ENCODE measurements at places on chromosomes 16 and 17. TPM values are rescaled to one million over a fixed set of nuclear protein-coding genes. Genes with fewer than 3 reads are reported as not detected.
A peak's percentile ranks its signal among the peaks of the same experiment; 100 is the strongest.

Gene MEFV
- 1.7 TPM for total RNA-seq

GRCh38 chr16:3920206-3920605 lies 39.7 kb upstream of the CREBBP start:
- no peak for DNase-seq

Gene BIRC5
- total RNA-seq = under 0.01 TPM

Gene RAMP2
- total RNA-seq = 19.5 TPM

DNA sequence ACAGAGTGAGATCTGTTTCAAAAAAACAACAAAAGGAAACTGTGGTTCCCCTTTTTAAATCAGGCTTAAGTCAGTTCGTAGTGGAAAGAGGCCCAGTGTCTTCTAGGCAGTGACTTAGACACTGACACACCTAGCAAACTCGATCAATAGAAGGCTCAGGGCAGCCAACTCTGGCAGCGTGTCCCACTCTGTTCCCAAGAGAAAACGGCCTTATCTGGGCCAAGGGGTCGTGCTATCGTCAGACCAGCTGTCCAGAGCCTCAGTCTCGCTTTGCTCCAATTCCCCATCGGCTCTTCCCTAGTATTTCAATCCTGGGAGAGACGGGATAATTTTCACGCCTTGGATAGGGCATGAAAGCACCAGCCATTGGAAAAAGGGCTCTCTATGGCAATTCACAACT lies 72.9 kb downstream of the SLC5A11 start:
- no peak for DNase-seq

Gene NATD1
- total RNA-seq = 12.3 TPM

Gene IRF8
- 5.1 TPM for total RNA-seq

- no peak for DNase-seq
Observed at GRCh38 chr16:75289189-75289588, 37.8 kb upstream of the BCAR1 start.

- no peak for DNase-seq
Observed at GRCh38 chr16:70725024-70725911, 39.4 kb upstream of the MTSS2 start.

DNA sequence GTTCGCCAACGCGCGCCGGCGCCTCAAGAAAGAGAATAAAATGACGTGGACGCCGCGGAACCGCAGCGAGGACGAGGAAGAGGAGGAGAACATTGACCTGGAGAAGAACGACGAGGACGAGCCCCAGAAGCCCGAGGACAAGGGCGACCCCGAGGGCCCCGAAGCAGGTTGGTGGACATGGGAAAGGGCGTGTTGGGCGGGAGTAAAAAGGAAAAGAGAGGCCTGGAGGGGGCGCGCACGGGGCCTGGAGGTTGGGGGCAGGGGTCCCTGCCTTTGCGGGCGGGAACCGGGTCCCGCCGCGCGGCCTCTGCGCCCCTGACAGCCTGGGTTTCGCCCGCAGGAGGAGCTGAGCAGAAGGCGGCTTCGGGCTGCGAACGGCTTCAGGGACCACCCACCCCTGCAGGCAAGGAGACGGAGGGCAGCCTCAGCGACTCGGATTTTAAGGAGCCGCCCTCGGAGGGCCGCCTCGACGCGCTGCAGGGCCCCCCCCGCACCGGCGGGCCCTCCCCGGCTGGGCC lies 2.1 kb downstream of the IRX5 start:
- no peak for DNase-seq

Gene SOCS7
- 18.9 TPM for total RNA-seq

- DNase-seq = no peak
Observed at GRCh38 chr17:49364119-49364518, 2.1 kb upstream of the ZNF652 start.

DNA sequence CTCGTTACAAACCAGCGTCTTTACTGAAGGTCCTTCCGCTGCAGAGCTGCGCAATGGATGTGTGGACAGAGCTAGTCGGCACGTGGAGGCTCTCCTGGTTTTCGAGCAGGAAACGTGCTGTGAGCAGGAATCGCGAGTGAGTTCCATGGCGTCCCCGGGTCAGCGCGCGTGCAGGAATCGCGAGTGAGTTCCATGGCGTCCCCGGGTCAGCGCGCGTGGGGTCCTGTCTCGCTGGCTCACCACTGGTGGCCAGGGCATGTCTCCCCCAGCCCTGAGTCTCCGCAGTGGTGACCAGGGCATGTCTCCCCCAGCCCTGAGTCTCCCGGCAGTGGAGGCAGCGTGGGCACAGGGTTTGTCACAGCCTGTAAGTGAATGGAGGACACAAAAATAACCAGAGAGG lies 62.7 kb downstream of the KLHDC4 start:
- no peak for DNase-seq

DNA sequence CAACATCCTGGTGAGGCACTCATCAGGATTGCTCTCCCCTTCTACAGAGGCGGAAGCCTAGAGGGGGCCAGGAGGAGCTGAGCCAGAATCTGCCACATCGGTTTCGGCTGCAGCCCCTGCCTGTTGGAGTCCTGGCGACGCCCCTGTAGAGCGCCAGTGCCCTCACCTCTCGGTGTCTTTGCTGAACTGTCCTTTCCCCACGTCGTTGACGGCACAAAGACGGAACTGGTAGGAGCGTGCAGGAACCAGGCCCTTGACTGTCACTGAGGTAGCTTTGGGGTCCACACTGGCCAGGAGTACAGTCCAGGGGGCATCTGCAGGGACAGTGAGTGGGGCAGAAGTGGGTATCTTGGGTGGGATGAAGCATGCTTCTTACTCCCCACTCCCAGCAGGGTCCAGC lies 110.3 kb upstream of the CDC42EP4 start:
- DNase-seq = no peak

DNA sequence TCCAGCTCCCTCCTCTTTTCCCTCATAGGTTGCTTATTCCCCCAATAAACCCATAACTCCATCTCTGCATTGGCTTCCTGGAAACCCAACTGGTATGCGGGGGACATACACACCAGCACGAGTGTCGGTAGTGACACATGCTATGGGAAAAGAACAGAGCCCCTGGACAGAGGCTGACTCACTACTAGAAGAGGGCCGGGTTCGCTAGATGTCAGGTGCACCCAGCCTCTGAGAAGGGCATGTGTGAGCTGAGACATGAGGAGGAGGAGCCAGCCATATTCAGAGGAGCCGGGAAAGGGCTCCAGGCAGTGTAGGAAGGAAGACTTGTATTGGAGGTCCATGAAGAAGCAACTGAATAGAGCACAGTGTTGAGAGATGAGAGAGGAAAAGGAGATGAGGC lies 241.1 kb downstream of the SOX9 start:
- no peak for DNase-seq

Gene PEMT
- total RNA-seq = 23.4 TPM

DNA sequence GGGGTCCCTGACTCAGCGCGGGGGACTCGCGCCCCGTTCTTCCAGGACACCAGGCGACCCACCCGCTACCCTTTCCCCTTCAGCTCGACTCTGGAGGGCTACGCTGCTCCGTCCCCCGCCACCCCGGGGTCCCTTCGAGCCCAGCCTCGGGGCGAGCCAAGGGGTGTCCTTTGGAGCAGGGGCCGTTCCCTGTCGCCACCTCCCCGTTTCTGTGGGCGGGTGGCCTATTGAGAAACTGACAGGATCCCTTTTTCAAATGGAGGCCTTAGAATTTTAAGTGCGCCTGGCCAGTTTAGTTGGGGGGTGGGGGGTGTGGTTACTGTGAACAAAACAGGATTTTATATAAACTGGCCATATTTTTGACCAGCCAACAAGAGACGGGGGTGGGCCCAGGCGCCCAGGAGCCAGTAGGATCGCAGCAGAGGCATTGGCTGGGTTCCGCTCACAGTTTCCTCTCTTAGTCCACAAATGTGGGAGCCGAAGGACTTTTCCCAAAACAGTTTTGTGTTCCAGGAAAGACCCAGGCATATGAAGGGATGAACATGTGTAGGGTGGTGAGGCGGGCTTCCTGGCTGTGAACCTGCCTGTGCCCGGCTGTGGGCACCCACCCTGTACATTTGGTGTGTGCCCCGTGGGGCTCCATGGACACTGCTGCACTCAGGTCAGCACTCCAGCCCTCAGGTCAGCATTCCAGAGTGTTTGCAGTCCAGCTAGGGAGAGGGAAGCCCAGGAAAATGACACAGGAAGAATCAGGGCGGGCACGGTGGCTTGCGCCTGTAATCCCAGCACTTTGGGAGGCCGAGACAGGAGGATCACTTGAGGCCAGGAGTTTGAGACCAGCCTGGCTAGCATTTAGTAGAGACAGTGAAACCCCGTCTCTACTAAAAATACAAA lies 722 bp upstream of the TIMP2 start:
- peak; percentile 98 for DNase-seq

DNA sequence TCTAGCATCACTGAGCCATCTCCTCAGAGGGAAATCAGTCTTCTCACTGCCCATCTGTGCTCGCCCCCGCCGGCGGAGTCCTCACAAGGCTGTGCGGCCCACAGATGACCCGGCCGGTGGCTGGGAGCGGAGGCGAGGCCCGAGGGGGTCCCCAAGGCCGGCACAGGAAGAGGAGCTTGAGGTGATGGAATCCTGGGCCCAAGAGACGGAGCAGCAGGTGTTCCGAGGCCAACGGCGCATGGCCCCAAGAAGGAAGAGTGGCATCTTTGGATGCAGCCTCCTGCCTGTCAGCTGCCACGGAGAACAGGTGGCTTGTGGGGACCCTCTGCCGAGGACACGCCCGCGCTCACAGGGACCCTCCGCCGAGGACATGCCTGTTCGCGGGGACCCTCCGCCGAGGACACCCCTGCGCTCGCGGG lies 72.7 kb upstream of the GNG13 start:
- no peak for DNase-seq

DNA sequence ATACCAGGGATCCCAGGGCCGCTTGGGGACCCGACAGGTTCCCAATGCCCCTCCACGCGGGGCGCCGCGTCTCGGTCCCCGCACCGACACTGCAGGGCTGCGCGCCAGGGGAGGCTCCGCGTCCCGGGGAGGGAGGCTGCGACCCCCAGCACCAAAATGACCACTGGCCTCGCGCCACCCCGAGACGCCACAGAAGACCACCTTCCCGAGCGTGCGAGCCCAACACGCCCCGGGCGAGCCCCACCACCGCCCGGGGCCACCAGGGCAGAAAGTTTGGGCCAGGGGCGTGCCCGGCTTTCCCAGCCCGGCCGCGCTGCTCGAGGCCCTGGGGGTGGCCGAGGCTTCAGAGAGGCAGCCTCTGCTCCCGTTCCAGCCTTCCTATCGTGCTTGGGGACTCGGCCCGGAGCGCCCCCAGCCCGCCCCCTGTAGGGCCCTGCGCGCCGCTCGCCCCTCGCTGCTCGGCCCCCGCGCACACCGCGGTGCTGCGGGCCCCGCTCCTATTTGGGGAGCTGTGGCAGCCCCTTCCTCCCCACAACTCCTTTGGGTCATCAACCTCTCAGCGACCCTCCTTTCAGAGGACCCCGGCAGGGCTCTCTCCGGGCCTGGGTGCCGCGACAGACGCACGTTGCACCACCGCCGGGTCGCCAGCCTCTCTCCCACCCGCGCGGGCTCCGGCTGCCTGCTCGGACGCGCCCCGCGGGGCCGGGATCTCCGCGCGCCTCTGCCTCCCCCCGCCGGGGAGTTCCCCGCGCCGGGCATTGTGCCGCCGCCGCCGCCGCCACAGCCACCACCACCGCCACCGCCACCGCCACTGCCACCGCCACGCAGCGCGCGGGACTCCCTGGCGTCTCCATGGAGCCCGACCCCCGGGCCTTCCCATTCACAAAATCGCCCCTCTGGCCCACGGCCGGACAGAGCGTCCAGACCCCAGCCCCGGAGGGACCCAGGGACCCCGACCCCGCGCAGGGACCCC lies 892 bp downstream of the RBFOX3 start:
- no peak for DNase-seq

Gene PHOSPHO1
- total RNA-seq = 1.4 TPM

DNA sequence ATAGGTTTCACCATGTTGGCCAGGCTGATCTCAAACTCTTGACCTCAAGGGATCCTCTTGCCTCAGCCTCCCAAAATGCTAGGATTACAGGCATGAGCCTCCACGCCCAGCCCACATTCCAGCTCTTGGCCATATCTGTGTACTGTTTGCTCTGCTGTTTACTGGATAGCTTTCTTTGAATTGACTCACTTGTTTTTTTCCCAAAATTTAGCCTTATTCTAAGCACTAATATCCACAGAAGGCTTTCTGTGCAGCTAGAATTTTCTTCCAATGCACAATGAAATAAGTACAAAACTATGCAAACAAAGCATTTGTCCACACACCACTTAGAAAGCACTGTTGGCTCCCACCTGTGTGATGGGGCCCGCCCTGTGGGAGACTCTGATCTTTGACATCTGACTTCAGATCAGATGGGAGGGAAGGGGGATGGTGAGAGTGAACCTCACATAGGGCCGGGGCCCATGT lies 72.2 kb downstream of the CLEC16A start:
- no peak for DNase-seq

GRCh38 chr17:3925684-3926485 lies 9.6 kb upstream of the P2RX1 start:
- DNase-seq = no peak

GRCh38 chr16:88847654-88848053 lies 9.1 kb downstream of the GALNS start:
- DNase-seq = no peak

Gene CRHR1
- total RNA-seq = 0.52 TPM

DNA sequence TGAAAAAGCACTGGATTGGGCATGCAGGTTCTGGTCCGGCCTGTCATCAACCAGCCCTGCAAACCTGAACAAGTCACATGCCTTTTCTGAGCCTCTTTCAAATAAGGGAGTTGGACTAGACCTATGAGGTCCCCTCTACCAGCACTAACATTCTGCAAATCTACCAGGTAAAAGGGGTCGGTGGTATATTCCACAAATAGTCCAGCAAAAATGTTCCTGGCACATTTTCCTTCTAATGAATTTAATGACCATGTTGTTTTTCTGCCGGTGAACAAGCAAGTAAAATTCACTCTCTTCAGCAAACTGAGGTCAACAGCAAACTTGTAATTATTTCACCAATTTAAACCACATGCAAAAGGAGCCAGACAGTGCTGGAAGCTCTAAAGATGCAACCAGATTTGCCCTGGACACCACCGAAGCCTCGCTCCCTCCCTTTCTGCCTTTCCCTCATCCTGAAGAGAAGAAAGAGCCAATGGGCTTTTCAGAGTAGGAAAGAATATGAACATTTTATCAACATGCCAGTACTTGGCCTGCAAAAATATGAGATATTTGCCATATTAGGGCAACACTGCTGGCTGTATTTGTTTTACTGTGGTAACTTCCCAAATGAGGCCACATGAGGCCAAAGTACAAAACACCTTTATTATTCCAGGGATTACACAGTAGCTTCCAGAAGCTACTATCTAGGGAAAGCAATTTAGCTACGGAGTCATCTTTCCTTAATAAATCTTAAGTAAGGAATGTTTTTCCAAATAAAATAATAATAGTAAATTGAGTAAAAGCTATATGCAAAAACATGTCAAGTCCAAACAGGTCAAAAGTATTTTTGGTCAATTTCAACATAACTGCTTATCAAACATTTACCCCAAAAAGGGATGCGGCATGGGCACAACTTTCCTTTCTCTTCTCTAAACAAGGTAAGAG lies 45.0 kb downstream of the USP31 start:
- no peak for DNase-seq

GRCh38 chr16:55043499-55043898 lies 112.8 kb downstream of the IRX5 start:
- DNase-seq = peak; percentile 79

Gene STH
- total RNA-seq = not detected

Gene KRT12
- total RNA-seq = not detected

Gene HIGD1B
- total RNA-seq = 3.3 TPM

Measured in esophagus muscularis mucosa (tissue), 4 donors.